D721Med (cell line): ENCODE measurements at places on chromosomes 12 and 14.
A peak's percentile ranks its signal among the peaks of the same experiment; 100 is the strongest.

DNA sequence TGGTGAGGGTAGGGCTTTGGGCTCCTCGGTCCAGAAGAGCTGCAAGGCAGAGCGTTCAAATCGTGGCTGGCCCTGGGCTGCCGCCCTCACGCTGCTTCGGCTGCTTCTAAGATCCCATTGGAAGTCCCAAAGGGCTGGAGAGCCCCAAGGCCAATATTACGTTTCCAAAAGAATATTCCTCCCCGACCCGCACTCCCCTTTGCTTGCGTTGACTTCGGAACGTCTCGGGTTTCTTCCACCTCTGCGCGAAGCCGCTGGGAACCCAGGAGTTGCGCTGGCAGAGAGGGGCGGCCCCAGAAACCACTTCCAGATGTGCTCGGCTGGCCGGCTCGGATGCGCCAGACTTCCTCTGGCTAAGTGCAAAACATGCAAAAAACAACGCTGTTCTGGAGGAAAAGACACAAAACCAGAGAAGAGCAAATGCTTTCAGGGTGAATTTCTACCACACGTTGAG, at the start of gene GLT8D2:
Gene GLT8D2 (minus strand): TSS at position 285 of the 454 bp plus-strand sequence. CDS start 30,539 bp downstream, outside the sequence.
- DNase-seq = no peak

DNA sequence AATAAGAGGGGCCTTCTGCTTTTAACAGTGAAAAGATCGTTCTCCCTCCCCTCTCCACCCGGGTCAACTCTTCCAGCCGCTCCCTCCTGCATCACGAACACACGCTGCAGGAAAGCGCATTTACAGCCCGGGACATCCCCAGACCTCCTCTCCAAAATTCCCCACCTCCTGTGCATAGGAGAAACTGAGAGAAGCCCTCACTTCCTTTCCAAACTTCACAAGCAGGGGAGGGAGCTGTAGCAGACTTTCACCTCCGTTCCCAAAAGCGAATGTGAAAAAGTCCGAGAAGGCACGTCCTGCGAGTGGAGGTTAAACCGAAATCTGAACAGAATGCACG, 513 bp downstream of the BCAT1 start:
- DNase-seq = no peak

DNA sequence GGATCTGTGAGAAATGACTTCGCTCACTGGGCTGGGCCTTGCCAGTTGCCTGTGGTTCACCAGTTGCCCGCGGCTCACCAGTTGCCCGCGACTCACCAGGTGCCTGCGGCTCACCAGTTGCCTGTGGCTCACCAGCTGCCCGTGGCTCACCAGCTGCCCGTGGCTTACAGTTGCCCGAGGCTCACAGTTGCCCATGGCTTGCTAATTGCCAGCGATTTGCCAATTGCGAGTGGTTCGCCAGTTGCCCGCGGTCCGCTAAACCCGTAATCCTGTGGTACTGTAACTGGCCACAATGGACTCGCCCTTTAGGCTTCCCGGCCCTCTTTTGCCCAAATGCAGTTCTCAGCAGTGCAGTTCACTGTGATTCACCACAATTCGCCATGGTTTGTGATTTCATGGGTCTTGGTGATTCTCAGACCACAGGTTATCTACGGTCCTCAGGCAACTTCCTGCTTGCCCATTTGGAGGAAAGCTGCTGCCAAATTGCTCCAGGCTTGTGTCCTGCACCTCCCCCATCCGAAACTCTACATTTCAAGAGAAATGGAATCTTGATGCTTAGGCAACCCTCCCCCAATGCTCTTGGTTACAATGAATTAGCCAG, 15.0 kb upstream of the MEG3 start:
- no peak for DNase-seq

DNA sequence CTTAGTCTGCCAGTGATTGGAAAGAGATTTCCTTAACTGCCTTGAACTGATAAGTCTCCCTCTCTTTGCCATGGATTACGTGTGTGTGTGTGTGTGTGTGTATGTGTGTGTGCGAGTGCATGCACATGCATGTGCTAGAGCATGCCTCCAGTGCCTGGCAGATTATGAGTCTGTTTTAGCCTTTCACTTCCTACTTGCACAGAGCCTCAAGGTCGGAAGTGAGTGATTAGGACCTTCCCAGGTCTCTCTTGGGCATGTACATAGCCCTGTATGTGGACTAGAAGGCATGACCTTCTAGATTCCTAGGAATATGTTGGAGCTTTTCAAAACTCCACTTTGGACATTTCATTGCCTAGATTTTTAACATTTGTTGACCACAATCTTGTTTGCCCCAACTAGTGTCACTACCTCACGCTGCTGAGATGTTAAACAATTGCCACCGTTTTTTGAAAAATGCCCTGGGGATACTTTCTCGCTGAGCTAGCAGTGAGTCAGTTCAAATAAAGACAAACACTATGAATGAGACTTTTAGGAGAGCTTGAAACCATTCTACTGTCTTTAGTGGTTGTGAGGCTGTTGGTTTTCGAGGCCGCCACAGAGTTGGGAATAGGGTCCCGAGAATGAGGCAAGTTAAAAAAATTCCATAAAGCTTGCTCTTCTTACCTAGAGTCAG, 28.2 kb downstream of the KIAA0586 start:
- DNase-seq = no peak

DNA sequence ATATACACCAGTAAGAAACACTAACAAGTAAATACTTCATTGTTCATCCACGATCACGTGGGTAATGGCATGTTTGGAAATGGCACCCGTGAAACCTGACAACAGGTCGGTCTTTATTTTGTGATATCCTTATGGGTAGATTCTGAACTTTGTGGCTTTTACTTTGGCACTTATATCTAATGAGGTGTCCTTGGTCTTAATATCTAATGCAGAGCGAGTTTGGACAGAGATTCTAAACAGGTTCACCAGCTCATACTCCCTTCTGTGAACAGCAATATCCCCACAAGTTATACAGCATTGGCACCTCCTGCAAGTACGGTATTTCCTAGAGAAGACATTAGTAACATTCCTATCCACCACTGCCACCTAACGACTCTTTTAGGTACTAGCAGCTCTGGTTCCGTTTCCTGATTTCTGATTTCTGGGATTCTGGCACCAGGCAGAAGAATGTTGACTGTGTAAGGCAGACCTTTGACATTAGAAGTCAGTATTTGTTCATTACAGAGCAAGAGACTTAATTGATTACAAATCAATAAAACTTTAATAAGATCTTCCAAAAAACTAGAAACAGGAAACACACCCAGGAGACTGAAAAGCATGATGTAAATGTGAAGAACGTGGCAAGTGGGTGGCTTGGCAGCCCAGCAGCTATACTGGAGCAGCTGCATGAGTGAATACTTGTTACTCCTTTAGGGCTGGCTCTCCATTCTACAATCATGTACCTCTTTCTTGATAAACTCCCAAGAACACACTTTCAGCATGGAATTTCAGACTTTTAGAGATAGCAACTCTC, 2.5 kb downstream of the ANG start:
- peak; percentile 52 for DNase-seq
